Posterior cingulate gyrus (tissue), 11 donors: ENCODE measurements at places on chromosomes 3 and 15.

GRCh38 chr3:190017521-190018288 lies 103.0 kb downstream of the P3H2 start:
- DNase-seq = no peak

- DNase-seq = no peak
Observed at GRCh38 chr3:32401126-32401525, 9.5 kb downstream of the CMTM7 start.

GRCh38 chr3:131485119-131485518 lies 17.7 kb downstream of the MRPL3 start:
- DNase-seq = no peak

DNA sequence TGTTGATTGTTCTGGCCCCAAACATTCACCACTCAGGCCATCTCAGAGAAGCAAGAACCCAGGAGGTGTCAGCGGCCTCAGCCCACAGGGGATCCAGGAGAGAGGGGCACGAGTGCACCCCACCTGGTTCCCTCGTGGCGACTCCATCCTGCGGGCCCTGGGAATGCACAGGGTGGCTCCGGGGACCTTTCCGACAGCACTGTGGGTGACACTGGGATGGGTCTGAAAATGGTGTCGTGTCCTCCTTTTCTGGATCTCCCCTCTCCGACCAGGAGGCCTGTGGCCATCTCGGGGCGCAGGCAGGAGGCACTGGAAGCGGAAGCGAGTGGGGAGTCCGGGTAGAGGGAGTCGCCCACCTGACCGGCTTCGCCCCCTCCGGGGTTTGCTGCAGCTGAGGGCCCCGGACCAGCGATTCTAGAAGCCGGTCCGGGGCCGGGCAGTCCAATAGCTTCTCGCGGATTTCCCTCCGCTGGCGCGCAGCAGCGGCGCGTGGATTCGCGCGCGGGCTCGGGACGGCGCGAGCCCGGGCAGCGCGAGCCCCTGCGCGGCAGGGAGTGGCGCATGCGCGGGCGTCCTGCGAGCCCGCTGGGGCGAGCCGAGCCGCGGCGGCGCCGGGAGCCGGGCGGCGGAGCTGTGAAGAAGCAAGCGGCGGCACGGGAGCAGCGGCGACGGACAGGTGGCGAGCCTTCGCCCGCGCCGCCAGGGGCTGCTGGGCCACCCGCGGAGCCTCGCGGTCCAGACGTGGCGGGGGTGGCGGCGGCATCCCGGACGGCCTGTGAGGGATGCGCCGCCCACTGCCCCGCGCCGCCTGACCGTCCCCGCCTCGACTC lies at the start of gene DOCK3:
Gene DOCK3 (plus strand): TSS at position 579 of the 830 bp plus-strand sequence. CDS start 337 bp downstream, outside the sequence.
- DNase-seq = peak; percentile 43
